GM04504 (cell line): ENCODE measurements at places on chromosomes 5 and 9.

DNA sequence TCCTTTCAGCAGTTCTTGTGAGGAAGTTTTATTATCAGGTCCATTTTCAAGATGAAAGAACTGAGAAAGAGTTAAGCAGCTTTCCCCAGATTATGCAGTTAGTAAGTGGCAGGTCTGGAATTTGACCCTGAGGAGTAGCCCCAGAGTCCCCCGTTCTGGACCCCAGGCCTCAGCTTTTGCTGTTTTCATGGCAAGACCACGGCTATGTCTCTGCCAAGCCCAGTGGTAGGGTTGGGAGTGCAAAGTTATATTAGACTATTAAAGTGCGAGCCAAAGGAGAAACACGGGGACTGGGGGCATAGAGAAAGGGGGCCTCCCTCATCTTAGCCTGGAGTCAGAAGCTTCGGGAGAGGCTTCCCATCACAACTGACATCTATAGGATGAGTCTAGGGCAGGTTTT, 19.3 kb upstream of the ORM1 start:
- DNase-seq, result no peak

GRCh38 chr5:1197876-1198666, 3.3 kb upstream of the SLC6A19 start:
- no peak for DNase-seq

DNA sequence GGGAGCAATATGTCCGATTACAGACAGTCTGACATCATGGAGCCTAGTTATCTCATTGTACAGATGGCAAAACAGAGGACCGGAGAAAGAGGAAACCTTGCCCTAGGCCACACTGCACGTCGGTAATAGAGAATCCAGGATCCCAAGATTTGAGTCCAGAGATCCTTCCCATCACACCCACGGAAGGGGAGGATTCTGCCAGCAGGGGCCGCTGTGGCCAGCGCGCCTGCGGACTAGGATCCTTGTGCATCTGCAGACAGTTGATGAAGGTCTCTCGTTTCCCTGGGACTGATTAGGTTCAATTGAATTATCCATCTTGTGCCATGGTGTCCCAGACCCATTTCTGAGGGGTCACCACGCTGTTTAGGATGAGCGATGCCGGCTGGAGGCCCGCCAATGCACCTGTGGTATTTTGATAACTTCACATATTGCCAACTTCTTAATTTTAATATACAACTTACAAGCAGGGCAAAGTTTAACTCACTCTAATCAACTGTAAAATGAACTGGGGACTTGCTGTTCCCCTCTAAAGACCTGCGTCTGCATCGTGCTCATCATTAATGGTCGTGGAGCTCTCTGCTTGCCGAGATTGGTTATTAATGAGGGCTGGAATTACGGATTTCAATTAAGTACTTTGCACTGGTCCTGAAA, 592.7 kb upstream of the BRINP1 start:
- DNase-seq, result no peak

DNA sequence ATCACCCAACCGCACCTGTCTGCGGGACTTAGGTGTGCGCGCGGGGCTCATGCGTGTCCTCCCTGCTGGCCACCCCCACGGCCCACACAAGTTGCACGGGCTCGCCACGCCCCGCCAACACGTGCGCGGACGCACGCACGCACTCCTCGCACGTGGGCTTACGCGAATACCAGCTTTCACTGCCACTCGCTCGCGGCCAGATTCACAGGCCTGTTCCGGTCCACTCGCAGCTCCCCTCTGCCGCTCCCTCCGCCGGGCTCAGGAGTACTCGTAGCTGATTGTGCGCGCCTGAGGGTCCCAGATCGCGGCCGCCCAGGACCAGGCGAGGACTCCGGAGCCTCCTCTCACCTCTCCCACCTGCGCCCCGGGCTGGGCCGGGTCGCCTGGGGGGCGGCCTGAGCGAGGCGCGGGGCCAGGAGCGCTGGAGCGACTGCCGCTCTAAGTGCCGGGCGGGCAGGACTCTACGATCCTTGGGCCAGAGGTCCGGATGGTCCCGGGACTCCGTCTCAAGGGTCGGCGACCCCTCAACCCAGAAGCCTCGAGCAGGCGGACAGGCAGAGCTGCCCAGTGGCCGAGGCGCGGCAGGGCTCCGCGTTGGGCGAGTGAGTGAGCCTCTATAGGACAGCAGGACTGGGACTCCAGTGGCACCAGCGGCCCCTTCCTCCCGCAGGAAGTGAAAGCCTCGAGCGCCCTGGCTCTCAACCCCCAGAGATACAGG, 3.4 kb downstream of the PCDHGC5 start:
- DNase-seq, result no peak
